ENCODE measurements at places on chromosomes 12 and 14. TPM values are rescaled to one million over a fixed set of nuclear protein-coding genes. Genes with fewer than 3 reads are reported as not detected.

The ERP27 gene
- total RNA-seq: 5.4 TPM

The KIF5A gene
- total RNA-seq: 0.15 TPM

The IFI27L2 gene
- total RNA-seq: 37.0 TPM

The ANKRD33 gene
- not detected for total RNA-seq

The PPFIA2 gene
- not detected for total RNA-seq

The ANKS1B gene
- not detected for total RNA-seq

The TIMELESS gene
- 35.0 TPM for total RNA-seq

The TAS2R14 gene
- 3.1 TPM for total RNA-seq

The HSP90AA1 gene
- 435 TPM for total RNA-seq

The HOXC9 gene
- total RNA-seq: not detected

The GRIN2B gene
- not detected for total RNA-seq

The B4GALNT3 gene
- 0.17 TPM for total RNA-seq

The KLHDC1 gene
- 5.7 TPM for total RNA-seq

The SLC25A21 gene
- not detected for total RNA-seq

GRCh38 chr14:75445236-75445635 lies 17.4 kb downstream of the JDP2 start:
- H3K27me3 ChIP-seq: no peaks in the 10 kb centered on the region
- no peak for DNase-seq
- H3K4me3 ChIP-seq: no peak overlapping the region
- H3K27ac ChIP-seq: no peak overlapping the region
- peaks cover 12% of the 10 kb centered on the region for H3K4me1 ChIP-seq

- no peak overlapping the region for H3K27ac ChIP-seq
- no peak overlapping the region for H3K4me3 ChIP-seq
- no peak for DNase-seq
- no peaks in the 10 kb centered on the region for H3K4me1 ChIP-seq
- peaks cover under 1% of the 10 kb centered on the region for H3K27me3 ChIP-seq
These were observed 28.1 kb upstream of the TTC7B start for GRCh38 chr14:90844321-90844720.

GRCh38 chr12:23559268-23559753 lies 390.2 kb downstream of the SOX5 start:
- H3K36me3 ChIP-seq: peaks cover 3% of the 10 kb centered on the region
- no peak overlapping the region for H3K4me3 ChIP-seq
- DNase-seq: no peak

- no peak overlapping the region for H3K4me3 ChIP-seq
- no peak overlapping the region for H3K27ac ChIP-seq
- no peaks in the 10 kb centered on the region for H3K4me1 ChIP-seq
- DNase-seq: no peak
These were observed 169.0 kb downstream of the PRIMA1 start for GRCh38 chr14:93619176-93619793.

- H3K4me3 ChIP-seq: no peak overlapping the region
- H3K36me3 ChIP-seq: no peaks in the 10 kb centered on the region
- H3K4me1 ChIP-seq: no peaks in the 10 kb centered on the region
- H3K27me3 ChIP-seq: peaks cover 5% of the 10 kb centered on the region
- DNase-seq: no peak
These were observed 14.6 kb downstream of the PAX9 start for GRCh38 chr14:36676236-36676635.

- peaks cover under 1% of the 10 kb centered on the region for H3K4me1 ChIP-seq
- H3K4me3 ChIP-seq: no peak overlapping the region
- no peak overlapping the region for H3K27ac ChIP-seq
- no peak for DNase-seq
- no peaks in the 10 kb centered on the region for H3K36me3 ChIP-seq
These were observed 27.1 kb upstream of the RNU6-8 start for GRCh38 chr14:32230181-32230580.

GRCh38 chr14:19941668-19942067 lies 11.0 kb downstream of the OR4K1 start:
- H3K27ac ChIP-seq: no peak overlapping the region
- no peaks in the 10 kb centered on the region for H3K27me3 ChIP-seq
- DNase-seq: no peak
- no peak overlapping the region for H3K4me3 ChIP-seq
- H3K4me1 ChIP-seq: no peaks in the 10 kb centered on the region

GRCh38 chr12:12622418-12622817 lies 10.7 kb downstream of the CREBL2 start:
- H3K4me1 ChIP-seq: peaks cover 19% of the 10 kb centered on the region

DNA sequence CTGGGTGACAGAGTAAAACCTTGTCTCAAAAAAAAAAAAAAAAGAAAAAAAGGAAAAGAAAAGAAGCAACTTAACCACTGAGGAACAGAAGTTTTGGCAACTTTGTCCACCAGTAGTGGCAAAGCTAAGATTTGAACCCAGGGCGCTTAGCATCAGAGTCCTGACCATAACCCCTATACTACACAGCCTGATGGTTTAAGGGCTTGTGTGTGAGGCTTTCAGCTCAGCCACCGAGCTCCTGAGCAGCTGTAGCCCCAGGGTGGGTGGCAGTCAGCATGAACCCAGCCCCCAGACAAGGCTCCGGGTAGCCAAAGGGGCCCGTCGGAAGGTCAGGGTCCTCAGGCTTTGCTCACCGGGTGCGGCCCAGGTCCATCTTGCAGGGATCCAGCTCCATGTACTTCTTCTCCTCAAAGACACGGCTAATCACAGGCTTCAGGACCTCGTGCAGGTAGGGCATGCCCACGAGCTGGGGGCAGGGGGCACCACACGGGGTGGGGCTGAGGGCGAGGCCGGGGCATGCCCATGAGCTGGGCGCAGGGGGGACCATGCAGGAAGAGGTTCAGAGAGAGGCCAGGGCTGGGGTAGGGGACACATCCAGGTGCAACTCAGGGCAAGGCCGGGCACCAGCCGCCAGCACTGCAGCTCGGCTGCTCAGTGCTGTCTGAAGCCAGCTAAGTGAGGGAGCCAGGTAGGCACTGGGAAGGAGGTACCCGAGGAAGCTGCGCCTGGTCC lies 20.9 kb downstream of the RASAL1 start:
- no peak overlapping the region for H3K27ac ChIP-seq
- DNase-seq: no peak
- no peaks in the 10 kb centered on the region for H3K36me3 ChIP-seq
- H3K4me1 ChIP-seq: peaks cover under 1% of the 10 kb centered on the region

DNA sequence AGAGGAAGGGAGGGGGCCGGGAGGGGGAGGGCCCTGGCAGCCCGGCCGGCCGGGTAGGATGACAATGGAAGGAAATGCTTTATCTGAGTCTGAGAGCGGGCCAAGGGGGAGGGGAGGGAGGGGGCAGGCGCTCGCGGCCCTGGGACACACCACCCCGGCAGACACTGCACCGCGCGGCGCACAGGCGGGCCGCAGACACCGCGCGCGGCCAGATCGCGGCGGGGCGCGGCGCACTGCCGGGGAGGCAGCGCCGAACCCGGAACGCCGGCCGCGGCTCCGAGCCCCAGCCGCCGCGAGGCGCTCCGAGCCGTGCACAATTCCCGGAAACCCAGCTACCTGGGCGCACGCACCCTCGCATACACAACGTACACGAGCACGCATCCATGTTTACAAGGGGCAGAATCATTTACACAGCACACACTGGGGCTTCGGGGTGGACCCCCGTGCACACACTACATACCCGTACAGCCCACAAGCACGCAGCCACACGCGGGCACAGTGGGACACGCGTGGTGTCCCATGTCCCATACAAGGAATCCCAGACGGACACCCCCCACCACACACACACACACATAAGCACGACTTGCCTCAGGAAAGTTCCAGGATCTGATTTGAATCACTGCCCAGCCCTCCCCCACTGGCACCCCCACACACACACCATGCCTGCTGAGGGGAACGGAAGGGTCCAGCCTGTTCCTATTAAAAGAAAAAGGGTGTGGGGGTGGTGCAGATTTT lies at the start of gene HDAC7:
Gene HDAC7 (minus strand): TSS at position 8 of the 735 bp plus-strand sequence. CDS start 118 bp downstream, outside the sequence.
- no peaks in the 10 kb centered on the region for H3K27me3 ChIP-seq
- H3K4me1 ChIP-seq: peaks cover 65% of the 10 kb centered on the region
- peak within 1 kb of the TSS; percentile 93 for H3K27ac ChIP-seq
- DNase-seq: peak; percentile 57
- peaks cover 9% of the 10 kb centered on the region for H3K36me3 ChIP-seq

- no peak for DNase-seq
- H3K4me3 ChIP-seq: no peak overlapping the region
- H3K4me1 ChIP-seq: no peaks in the 10 kb centered on the region
- H3K27ac ChIP-seq: no peak overlapping the region
These were observed 35.0 kb downstream of the TGFB3 start for GRCh38 chr14:75946785-75947184.

DNA sequence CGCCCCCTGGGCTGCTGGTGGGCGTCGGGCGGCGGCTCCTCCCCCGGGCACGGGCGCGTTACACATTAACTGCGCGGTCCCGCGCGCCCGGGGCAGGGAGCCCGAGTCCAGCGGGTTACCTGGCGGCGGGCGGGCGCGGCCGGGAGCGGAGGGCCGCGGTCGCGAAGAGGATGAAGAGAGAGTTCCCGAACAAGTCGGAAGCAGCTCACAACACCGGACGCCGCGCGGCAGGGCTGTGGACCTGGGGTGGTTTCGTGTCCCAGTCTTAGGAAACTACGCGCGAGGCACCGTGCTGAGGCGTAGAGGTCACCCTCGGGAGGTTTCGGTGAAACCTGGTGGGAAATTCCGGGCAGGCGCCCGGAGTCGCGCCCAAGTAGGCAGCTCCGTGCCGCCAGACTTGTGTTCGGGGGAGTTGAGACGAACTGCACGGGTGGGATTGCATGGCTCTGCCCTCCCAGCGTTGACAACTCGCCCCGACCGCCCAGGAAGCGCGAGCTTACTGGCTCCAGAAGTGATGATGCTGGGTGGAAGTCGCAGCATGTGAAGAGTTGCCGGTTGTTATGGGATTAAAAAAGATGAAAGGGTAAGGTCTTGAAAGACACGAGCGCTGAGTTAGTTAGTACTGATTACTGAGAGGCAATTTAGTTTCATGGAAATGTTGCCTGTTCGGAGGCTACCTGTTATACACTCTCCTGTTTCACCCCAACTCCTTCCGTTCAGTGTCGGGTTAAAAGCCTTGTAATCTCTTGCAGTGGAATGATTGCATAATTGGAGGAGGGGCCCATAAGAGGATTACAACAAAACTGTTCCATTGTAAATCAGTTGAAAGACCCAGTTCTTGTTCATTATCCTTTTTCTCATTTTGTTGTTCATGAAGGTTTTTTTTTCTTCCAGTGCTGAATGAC lies 879 bp downstream of the RAB3IP start:
- peak; percentile 65 for DNase-seq
- H3K27me3 ChIP-seq: no peaks in the 10 kb centered on the region
- H3K4me3 ChIP-seq: peak overlapping the region; percentile 82

GRCh38 chr14:95260537-95261361 lies 59.0 kb downstream of the CLMN start:
- H3K4me3 ChIP-seq: no peak overlapping the region
- DNase-seq: no peak
- H3K27ac ChIP-seq: peak overlapping the region; percentile 0
- H3K36me3 ChIP-seq: no peaks in the 10 kb centered on the region
- H3K4me1 ChIP-seq: peaks cover 24% of the 10 kb centered on the region

- H3K27ac ChIP-seq: no peak overlapping the region
- H3K4me3 ChIP-seq: peak overlapping the region; percentile 77
- H3K36me3 ChIP-seq: no peaks in the 10 kb centered on the region
These were observed 31.7 kb downstream of the RASAL1 start for GRCh38 chr12:113103756-113104450.

GRCh38 chr14:82431031-82431430 lies 897.4 kb upstream of the SEL1L start:
- no peak for DNase-seq
- no peak overlapping the region for H3K4me3 ChIP-seq
- no peaks in the 10 kb centered on the region for H3K36me3 ChIP-seq
- H3K27me3 ChIP-seq: no peaks in the 10 kb centered on the region
- no peaks in the 10 kb centered on the region for H3K4me1 ChIP-seq

GRCh38 chr12:24900196-24900595 lies 48.7 kb downstream of the BCAT1 start:
- H3K4me1 ChIP-seq: peaks cover 23% of the 10 kb centered on the region
- no peak overlapping the region for H3K27ac ChIP-seq
- H3K4me3 ChIP-seq: no peak overlapping the region
- DNase-seq: no peak

DNA sequence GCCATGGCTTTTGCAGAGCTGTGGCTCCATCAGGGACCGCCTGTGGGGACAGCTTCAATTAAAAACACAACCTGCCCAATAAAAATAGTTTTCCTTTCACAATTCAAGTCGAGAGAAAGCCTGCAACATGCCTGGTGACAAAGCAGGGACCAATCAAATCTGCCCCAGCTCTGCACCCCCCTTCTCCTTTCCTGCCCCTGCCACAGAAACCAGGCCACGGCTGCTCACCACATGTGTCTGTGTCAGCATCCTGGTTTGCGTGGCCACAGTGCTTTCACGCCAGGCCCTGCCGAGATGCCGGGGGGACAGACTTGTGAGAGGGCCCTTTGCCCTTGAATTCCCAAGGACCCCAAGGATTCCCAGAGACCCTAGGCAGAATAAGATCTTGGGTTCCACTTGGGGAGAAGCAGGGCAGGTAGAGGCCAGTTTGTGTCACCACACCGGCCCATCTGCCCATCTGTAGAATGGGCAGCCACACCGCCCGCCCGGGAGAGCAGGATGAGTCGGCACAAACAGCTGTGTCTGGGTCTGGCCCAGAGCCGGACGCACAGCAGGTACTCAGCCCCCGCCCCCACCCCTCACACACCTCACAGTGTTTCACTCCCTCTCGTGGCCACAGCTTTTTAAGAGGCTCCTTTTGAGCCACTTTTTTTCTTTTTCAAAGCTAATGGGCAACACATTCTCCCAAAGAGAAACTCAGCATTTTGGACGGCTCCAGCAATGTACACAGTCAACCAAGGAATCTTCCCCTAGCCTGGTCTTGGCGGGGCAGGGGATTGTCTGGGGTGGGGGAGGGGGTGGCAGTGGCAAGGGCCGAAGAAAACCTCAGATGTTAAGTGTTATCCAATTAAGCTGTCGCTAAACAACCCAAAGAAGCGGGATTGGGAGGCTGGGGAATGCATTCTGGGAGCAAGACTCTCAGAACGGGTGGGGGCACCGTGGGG lies 41.5 kb downstream of the BCL11B start:
- H3K4me3 ChIP-seq: no peak overlapping the region
- H3K27ac ChIP-seq: no peak overlapping the region
- H3K27me3 ChIP-seq: peaks cover 17% of the 10 kb centered on the region
- H3K4me1 ChIP-seq: no peaks in the 10 kb centered on the region

GRCh38 chr12:13505224-13505623 lies 308.7 kb downstream of the EMP1 start:
- no peaks in the 10 kb centered on the region for H3K4me1 ChIP-seq
- H3K36me3 ChIP-seq: no peaks in the 10 kb centered on the region
- H3K27me3 ChIP-seq: no peaks in the 10 kb centered on the region
- no peak overlapping the region for H3K27ac ChIP-seq
- no peak for DNase-seq
- no peak overlapping the region for H3K4me3 ChIP-seq

Measured in activated B cell treated with CpG ODN at 0.5 μM for 24 hours (primary cell).